DND-41 (cell line): ENCODE measurements at places on chromosomes 12 and 14.

DNA sequence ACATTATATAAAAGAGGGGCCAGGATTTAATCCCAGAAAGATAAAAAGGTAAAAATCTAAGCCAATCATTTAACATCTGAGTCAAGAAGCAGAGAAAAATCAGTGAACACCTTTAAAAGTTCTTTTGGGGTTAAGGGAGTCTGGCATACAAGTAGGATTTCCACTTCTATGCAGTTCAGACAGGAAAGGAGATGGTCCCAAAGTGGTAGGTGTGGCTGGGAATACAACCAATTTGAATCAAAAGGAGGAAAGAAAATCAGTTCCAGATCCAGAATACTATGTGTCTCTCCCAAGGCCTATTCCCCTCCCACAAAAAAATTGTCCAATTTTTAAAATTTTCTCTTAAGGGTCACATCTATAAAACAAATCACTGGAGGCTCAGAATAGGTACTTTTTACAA lies 167.4 kb downstream of the PHLDA1 start:
- no peak for DNase-seq

DNA sequence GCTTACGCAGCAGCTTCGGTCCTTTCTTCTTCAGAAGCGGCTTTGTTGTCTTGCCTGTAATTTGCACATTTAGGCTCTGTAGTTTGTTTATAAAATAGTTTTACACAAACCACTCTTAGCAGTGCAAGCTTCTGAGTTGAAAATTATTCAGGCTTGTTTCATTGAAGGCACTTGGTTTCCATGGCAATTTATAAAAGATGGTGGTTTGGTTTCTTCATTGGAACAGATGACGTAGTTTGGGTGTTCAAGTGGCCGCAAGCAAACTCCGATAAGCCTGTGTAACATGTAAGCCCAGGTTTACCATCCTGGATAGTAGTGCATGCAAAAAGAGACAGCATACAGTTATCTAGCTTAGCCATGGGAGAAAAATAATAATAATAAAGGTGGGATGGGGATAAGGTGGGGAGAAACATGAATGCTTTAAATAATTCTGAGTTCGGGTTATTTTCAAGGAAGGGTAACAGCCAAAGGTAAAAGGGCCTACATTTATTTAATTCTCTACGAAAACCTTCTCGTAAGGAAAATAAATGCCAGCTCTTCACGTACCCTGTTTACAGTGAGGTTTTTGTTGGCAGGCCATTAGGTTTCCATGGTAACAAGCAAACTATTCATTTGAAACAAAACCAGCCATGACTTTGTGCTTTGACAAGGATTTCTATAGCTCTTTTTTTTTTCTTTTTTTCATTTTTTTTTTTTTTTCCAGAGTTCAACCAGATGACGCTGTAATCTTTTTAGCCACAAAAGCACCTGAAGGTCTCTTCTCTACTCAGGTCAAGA lies 189.6 kb upstream of the RPL10L start:
- no peak for DNase-seq

DNA sequence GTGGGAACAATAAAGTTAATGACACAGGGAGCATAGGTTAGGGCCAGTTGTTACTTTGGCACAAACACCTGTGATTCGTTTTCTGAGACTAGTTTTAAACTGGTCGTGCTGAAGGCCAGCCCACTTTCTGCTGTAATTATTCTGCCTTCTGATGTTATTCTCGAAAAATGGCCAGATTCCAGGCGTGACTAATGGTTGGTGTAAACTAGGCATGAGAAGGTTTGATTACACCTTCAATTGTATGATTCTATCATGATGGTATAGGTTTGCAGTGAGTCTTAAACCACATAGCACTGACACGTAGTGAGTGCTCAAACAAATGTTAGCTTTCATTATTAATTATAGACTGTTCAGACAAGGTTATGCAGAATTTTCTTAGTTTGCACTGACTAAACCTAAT lies 39.0 kb downstream of the CKB start:
- DNase-seq = no peak

GRCh38 chr12:100698518-100698917 lies 96.1 kb upstream of the ANO4 start:
- DNase-seq = no peak

DNA sequence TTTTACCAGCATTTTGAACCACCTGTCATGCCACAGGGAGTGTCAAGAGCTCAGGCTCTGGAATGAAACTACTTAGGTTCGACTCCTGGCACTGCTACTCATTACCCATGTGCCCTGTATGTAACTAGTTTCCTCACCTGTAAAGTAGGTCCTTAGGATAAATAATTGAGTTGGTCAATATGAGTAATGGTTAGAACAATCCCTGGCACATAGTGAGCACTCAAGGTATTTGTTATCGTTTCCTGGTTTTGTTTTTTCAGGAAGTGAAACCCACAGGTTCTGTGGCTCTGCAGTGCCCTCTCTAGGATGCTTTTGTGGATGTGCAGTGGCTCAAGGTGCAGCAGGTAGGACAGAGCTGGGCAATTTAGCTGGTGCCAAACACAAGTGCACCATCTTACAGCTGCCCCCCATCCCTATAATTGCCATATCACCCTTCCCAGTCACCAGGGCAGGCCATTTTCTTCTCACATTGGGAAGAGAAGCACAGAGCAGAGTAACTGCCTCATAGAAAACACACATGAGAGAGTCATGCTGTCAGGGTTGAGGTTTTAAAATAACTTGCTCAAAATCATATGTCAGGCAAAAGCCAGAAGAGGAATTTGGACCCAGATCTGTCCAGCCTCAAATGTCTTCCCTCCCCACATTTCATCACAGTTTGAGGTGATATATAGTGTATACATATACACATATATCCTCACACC lies 297.5 kb downstream of the RPAP3 start:
- peak; percentile 22 for DNase-seq
